ENCODE measurements at places on chromosomes 12 and 14. TPM values are rescaled to one million over a fixed set of nuclear protein-coding genes. Genes with fewer than 3 reads are reported as not detected.

DNA sequence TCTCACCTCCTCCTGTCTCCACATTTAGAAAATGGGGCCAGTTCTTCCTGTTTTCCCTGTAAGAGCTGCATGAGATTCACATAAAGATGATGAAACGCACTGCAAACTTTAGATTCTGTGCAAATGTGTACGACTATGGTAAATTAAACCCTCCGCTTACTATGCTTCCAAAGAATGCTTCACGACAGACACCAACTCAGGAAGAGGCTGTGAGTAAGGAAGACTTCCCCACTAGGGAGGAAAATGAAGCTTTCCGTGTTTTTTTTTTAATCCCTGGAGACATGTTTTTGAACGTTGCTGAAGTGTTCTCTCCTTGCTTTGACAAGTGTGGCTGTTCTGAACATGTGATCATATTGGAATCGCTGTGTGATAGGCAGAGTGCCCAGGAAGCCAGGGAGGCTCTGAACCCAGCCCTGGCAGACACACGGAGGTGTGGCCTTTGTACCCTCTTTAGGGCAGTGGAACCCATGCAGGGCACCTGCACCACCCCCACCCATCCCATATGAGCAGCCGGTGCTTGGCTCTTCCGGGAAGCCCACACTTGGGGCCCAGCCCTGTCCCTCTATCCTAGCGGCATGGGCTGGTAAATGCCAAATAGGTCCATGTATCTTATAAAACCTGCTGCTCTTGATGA lies 7.5 kb upstream of the SYNE3 start:
- no peak for DNase-seq

- no peak for DNase-seq
These were observed 82.0 kb upstream of the ESRRB start for GRCh38 chr14:76293923-76294322.

DNA sequence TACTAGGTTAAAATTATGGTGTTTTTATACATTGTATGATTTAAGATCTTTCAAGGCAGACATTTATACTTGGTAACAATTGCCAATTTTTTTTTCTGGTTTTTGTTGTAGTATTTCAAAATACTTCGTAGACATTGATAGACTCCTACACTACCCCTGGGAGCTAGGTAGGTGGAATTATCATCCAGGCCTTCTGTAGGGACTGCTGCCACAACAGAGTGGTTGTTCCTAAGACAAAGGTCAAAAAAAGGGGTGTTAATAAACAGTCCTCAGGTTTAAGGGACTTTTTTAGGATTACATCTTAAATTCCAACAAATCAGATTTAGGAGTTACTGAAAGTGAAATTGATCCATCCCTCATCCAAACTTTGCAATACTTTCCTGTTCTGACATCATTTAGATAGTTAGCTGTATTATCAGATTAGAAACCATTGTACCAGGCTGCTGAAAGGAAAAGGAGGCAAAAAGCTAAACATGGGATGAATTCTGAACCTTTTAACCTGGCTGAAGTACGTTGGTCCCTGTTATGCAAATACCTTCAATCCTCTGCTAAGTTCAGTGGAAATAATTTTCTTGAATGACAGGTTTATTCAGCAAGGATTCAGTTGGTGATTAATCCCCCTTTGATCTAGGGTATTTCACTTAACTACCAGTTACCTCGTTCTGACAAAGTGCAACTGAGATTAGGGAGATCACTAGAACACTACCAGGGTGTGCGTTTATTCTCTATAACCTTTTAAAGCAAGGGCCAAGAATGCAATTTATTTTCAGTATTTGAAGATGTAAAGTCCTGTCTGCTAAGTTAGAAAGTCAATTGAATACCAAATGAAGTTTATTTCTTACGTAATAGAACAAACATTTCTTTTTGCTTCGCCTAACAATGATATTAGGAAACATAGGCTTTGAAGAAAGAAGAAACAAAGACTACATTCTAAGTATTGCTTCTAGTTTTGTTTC lies 23.2 kb downstream of the AP5M1 start:
- no peak for DNase-seq

GRCh38 chr12:47017041-47017713 lies 62.2 kb upstream of the PCED1B start:
- no peak for DNase-seq

GRCh38 chr12:12263909-12264308 lies 2.9 kb downstream of the LRP6 start:
- DNase-seq = no peak

GRCh38 chr14:76489667-76490066 lies 113.7 kb downstream of the ESRRB start:
- no peak for DNase-seq

Gene MYO1A
- not detected for total RNA-seq

Gene KRT82
- not detected for total RNA-seq

DNA sequence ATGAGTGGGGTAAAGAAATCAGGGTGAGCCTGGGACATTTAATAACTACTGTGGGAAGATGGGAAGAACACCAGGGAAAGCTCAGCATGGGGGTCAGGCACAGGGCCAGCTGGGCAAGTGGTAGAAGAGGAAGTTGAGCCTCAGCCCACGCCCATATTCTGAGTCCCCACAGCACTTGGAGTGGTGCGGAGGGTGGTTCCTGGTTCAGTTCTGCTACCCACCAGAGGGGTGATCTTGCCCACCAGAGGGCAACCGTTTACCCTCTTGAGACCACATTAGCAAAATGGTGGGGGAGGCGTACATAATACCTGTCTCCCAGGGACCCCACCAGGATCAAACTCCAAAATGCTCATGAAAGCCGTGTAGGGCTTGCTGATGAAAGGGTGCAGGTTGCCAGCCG lies 16.8 kb upstream of the ANKRD33 start:
- DNase-seq = no peak

GRCh38 chr12:26928661-26929060 lies 9.1 kb downstream of the INTS13 start:
- no peak for DNase-seq

DNA sequence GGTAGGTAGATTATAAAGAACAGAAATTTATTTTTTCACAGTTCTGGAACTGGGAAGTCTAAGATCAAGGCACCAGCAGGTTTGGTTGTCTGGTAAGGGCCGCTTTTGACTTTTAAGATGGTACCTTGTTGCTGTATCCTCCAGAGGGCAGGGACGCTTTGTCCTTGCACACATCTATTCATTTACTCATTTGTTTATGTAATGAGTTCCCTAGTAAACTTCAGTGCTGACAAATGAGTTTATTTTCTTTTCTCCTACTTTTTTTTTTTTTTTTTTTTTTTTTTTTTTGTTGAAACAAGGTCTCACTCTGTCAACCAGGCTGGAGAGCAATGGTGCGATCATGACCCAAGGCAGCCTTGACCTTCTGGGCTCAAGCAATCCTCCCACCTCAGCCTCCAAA lies 195.7 kb downstream of the FBXL14 start:
- DNase-seq = peak; percentile 4

Gene RGS6
- not detected for total RNA-seq

Gene NTN4
- total RNA-seq = 17.1 TPM

Gene NGB
- total RNA-seq = not detected

Gene MANSC4
- not detected for total RNA-seq

Gene CCDC59
- 39.8 TPM for total RNA-seq

DNA sequence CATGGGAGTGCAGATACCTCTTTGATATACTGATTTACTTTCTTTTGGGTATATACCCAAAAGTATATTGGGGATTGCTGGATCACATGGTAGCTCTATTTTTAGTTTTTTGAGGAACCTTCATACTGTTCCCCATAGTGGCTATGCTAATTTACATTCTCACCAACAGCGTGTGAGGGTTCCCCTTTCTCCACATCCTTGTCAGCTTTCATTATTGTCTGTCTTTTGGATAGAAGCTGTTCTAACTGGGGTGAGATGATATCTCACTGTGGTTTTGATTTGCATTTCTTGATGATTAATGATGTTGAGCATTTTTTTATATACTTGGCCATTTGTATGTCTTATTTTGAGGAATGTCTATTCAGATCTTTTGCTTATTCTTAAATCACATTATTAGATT lies 44.1 kb upstream of the JDP2 start:
- no peak for DNase-seq

Gene NUAK1
- total RNA-seq = 50.3 TPM

DNA sequence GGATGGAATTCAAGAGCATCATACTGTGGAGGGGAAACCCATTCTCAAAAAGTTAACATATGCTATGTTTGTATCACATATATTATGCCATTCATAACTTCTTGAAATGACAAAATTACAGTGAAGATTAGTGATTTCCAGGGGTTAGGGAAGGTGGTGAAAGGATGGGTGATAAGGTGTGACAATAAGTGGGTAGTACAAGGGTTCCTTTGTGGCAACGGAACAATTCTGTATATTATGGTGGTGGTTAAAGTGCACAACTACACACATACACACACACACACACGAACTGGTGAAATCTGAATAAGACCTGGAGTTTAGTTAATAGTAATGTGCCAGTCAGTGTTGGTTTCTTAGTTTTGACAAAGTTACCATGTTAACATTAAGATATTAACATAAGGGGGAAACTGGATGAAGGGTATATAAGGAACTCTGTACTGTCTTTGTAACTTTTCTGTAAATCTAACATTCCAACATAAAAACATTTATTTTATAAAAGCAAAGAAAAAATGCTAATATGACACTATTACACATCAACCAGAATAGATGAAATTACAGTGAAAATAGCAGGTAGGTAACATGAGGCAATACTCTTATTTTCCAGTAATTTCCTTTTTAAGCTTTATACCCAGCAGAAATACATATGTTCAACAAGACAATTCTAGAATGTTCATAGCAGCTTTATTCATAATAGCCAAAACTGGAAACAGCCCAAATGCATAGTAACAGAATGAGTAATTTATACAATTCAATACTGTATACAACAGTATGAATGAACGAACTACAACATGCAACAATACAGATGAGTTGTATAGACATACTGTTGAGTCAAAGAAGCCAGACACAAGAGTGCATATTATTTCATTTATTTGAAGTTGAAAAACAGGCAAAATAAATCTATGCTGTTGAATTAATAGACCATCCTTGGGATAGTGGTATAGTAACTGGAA lies 44.0 kb upstream of the OR5AU1 start:
- no peak for DNase-seq

DNA sequence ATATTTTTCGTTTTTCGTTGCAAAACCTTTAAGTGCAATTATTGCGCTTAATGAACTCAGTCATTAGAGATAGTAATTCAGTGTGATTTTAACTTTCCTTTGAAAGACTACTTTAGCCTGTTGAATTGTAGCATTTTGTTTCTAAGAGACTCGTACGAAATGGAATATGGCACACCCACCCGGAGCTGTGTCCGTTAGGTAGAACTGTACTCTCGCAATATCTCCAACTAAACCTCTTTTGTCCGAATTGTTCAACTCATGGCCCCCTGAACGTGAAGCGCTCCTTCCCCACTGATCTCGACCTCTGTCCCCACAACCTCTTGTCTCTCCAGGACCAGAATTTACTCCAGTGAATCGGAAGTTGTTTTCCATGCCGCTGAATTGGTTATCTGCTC lies 800 bp downstream of the PCNX4 start:
- no peak for DNase-seq

DNA sequence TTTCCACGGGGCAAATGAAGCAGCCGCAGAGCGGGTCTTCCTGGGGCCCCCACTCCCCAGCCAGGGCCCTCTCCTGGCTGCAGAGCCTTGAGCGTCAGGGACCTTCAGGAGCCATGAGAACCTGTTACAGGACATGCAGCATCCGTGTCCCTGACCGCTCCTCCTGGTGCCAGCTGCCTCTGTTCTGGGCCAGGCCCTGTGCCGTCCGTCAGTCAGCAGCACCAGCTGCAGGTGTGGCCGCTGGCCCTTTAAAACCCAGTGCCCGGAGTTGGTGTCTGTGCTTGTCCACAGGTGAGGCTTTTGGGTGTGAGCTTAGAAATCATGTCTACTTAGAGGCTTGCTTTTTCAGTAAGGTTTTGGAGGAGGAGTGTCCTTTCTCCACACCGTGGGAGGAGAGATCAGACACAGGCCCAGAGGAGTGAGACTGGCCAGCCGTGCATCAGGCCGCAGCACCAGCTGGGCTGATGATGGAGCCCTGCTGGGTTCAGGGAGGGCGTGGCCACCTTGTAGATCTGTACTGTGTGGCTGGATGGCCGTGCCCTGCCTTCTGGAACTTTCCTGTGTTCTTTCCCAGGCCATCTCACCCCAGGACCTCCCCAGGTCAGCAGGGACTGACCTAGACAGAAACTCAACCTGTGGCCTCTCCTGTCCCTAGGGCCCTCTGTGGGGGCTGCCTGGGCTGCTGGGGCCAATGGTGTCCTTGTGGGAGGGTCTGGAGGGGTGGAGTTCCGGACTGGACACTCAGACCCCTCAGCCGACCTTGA lies 27.1 kb downstream of the AACS start:
- DNase-seq = no peak

DNA sequence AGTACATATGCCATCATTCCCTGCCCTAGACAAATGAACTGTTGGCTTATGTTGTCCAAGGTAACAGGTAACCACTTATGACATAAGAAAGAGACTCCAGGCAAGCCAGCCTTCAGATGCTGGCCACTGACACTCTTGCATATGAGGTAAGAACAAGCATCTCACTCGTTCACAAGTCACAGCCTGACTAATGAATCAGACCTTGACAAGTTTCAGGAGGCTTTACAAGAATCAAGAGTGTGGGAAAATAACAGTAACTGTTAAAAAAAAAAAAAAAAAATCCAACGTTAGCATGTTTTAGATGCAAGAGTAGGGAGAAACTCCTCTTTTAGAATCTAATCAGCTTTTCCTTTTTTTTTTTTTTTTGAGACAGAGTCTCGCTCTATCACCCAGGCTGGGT lies 40.7 kb downstream of the ZFYVE1 start:
- no peak for DNase-seq

Gene A2M
- 2.1 TPM for total RNA-seq

- DNase-seq = no peak
These were observed 108.7 kb downstream of the BTG1 start for GRCh38 chr12:92036771-92037453.

- no peak for DNase-seq
These were observed 15.6 kb downstream of the ZBTB42 start for GRCh38 chr14:104816616-104816884.

GRCh38 chr14:52937306-52937705 lies 13.5 kb downstream of the FERMT2 start:
- no peak for DNase-seq

Gene EXOC3L4
- total RNA-seq = 2.6 TPM
